Stimulated activated CD4-positive, alpha-beta T cell treated with anti-CD3 and anti-CD28 coated beads, Interleukin-4, amount 100 ng/mL, for 4 hours (primary cell): ENCODE measurements at places on chromosomes 4 and X.

- DNase-seq, result no peak
Measured at GRCh38 chr4:181646864-181647263, 596.3 kb upstream of the TENM3 start.

DNA sequence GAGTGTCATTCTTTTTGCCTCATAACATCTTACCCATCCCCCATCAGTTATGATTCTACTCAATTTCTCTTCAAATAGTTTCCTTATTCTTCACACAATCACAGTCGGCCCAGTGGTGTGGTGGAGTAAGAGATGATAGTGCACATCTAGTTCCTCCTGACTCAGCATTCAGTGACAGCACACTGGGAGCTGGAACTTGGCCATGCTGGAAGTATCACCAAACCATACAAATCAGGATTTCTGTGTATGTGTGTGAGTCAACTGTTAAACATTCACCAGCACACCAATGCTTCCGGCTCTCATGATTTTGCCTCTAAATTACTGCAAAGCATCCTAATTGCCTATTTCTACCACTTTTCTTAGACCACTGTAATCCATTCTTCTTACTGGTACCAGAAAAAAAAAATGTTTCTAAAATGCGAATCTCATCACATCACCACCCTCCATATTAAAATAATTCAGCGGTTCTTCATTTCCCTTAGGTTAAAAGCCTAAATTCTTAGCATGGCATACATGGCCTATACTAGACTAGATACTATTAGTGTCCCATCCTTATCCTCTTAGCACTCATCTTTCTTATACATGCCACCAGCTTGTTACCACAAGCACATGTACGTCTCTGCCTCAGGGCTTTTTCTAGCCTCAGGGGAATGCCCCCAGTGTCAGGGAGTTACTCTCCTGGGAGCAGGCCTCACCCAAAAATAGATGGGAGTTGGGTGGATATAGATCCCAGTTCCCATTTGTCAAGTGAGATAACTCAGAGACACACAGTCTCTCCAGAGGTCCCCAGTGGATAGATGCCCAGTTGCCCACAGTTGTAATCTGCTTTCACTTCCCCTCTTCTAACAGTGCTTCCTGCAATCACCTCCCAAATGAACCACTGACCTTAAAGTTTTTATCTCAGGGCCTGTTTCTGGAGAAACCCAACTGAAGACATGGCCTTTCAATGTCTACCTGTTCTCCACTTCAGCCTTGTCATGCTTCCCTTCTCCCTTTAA lies 49.2 kb upstream of the DDX53 start:
- no peak for DNase-seq

GRCh38 chr4:88697141-88697540 lies 488 bp downstream of the NAP1L5 start:
- DNase-seq, result peak; percentile 8

DNA sequence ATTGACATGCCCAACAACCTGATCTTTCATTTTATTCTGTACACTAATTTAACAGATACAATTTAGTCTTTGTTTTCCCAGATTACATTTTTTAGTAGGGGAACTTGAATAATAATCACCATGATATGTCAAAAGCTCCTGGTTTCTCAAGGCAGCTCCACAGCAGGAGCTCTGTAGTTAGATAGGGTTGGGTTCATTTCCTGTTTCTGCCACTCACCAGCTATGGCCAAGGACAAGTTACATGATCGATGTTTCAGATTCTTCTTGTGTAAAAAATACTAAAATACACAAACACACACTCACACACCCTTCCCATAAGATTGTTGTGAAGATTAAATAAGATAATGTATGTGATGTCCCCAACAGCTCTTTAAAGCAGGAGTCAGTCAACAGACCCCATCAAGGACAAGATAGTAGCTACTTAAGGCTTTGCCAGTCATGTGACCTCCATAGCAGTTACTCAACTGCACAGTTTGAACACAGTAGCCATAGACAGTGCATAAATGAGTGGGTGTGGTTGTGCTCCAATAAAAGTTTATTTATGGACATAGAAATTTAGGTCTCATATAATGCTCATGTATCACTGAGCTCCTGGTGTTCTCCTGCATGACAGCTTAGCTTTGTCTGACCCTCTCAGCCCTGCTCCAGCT lies 18.4 kb downstream of the GUCY1A1 start:
- DNase-seq, result no peak

DNA sequence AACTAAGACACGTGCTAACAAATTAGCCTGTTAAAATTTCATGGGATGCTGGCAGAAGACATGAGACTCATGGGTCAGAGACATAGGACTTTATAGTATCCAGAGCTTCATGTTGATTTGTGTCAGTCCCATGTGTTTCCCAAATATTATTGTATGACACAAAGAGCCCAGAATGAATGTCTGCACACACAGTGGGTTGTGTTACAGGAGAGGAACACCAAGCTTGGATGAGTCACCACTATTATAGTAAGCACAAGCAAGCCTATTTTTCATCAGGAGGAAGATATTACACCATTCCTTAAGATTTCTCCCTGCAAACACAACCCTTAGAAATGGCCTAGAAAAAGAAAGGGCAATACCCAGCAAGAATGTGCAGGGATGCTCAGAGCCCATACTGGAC lies 15.4 kb downstream of the BBS12 start:
- DNase-seq, result no peak

DNA sequence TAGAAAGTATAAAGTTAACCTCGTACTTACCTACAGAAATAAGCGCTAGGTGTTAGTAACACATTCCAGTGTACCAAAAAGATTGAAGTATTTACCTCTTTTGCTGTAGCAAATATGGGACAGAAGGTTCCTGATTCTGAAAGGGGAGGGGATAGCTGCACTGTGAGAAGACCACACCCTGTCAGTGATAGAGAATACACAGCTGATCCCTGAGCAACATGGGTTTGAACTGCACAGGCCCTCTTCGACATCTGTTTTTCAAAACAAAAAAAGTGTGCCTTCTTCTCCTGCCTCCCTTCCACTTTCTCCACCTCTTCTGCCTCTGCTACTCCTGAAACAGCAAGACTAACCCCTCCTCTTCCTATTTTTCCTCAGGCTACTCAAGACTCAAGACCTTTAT lies 201.8 kb upstream of the SLIT2 start:
- no peak for DNase-seq

DNA sequence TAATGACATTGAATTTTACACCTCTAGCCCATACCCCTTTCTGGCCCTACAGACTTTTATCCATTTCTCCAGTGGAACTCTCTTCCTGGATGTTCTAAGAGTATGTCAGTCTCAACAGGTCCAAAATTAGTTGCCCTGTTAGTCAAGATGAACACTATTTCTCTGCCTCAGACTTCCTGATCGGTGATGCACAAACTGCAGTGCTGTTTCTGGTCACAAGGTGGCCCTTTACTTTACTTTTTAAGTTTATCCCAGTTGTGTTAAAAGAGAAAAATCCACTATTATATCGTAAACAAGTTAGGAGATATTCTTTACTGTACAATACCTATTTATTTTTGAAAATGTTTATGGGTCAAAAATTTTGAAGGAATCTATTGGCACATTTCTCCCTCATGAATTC lies 13.1 kb downstream of the TCEAL7 start:
- DNase-seq, result peak; percentile 11

DNA sequence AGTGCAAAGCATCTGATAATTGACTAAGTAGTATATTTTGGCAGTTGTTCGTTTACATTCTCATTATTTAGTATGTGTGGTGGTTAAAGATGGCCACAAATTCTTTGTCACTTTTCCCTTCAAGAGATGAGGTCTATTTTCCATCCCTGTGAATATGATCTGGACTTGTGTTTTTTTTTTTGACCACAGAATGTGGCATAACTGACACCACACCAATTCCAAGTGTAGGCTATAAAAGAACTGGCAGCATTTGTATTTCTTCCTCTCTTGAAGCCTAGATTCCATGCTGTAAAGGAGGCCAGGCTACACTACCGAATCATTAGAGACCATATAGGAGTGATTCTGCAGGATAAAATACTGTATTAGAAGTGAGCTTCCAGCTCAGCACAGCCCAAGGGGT lies 596.6 kb downstream of the DMD start:
- DNase-seq, result no peak

DNA sequence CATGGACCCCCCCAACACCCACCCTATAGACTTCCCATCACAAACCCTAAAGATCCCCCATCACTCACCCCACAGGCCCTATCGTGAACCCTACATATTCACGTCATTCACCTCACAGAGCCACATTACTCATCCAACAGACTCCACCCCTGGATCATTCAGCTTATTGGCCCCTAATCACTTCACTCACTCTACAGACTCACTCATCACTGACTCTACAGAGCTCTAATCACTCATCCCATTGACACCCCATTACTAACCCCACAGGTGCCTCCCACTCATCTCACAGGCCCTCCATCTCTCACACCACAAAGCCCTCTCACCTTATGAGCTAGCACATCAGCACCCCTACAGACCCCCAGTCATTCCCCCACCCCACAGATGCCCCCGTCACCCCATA lies 6.3 kb upstream of the TBC1D25 start:
- DNase-seq, result no peak
